ENCODE measurements at places on chromosomes 11 and 22.
A peak's percentile ranks its signal among the peaks of the same experiment; 100 is the strongest.

DNA sequence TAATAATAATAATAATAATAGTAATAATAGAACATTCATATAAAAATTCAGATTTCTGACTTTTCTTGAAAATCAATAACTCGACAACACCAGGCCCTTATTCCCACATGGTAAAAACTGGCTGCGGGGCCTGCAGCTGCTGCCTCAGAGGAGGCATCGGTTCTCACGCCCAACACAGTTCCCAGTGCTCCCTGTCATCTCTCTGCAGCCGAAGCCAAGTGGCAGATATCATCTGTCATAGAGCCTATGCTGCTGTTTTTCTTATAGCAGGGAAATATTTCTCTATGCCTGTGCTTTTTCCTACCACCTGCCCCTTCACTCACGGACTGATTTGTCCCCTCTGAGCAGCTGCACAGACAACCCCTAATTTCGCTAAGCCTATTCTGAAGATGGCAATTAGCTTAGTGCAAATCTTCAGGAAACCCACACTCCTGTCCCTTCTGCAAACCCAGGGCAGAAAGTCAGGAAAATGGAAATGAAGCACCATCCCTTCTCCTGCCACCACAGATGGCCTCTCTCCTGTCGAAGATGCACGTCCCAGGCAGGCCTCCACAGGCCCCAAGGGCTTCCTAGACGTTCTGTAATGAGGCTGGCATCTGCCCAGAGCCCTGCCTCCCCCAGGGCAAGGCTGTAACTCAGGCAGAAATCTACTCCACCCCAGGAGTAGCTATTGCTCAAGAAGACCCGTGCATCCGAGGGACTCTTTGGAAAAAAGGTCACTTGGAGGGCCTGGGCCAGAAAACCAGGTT lies 66.7 kb downstream of the SYN3 start:
- no peak for DNase-seq

DNA sequence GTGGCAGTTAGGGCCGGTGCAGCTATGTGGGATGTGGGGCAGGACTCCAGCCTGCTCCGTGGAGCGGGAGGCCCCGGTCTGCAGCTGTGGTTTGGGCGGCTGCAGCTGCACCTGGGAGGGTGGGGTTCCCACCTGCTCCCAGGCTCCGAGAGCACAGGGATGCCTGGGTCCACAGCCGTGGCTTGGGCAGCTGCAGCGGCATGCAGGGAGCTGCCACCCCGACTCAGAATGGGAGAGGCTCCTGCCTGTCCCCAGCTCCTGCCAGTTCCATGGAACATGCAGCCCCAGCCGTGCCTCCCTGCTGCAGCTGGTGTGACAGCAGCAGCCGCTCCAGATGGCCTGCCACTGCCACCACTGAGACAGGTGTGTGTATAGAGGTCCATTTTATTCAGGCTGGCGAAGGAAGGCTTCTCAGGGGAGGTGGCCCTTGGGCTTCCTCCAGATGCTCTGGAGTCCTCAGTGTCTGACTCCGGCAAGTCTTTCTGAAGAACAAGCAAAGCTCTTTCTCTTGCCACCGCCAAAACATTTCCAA lies 21.8 kb upstream of the UPK3A start:
- DNase-seq: no peak

DNA sequence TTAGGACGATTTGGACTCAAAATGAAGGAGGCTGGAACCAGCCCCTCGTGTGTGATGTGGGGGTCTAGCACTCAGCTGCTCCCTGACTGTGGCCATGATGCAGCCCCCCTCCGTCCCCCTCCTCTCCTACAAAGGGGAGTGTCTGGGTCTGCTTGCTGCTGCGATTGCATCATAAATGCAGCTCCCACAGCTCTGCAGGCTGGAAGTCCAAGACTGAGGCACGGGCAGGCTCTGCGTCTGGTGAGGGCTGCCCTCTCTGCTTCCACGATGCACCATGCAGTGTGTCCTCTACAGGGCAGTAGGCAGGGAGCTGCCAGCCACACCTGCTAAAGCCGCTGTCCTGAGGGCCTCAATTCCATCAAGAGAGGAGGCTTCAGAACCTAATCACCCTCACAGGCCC lies 432.1 kb downstream of the BRD1 start:
- no peak for DNase-seq

GRCh38 chr11:115452241-115452640 lies 52.0 kb downstream of the CADM1 start:
- no peak for DNase-seq

- DNase-seq: no peak
These were observed 57.1 kb upstream of the TCF20 start for GRCh38 chr22:42327462-42328129.

DNA sequence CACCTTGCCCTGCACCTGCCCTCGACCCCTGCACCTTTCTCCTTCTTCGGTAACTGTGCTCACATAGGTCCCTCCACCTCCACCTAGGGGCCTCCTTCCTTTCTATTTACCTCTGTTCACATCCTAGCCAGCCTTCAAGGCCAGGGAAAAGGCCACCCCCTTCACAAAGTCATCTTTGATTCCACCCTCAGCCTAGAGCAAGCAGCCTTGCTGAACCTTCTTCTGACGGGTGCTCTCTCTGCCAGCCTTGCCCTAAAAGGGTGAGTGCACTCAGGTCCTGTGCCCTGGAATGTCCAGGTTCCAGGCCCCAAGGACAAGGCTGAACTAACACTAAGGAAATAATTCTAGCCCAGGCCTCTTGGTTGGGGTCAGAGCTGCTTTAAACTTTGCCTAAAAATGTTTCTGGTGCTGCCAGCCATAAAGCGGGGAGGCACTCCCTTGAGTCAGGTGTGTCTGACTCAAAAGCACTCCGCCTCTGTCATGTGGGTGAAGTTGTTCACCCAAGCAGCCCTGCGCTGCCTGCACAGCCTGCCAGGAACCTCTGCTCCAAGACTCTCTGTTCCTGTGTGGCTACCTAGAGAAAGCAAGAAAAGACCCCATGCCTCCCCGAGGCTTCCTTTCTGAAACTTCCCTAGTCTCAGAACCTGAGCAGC lies 9.2 kb upstream of the FAM83F start:
- no peak for DNase-seq

GRCh38 chr22:18022876-18023275 lies 1.5 kb downstream of the MICAL3 start:
- DNase-seq: no peak

GRCh38 chr22:43047605-43048004 lies 32.7 kb upstream of the PACSIN2 start:
- no peak for DNase-seq

DNA sequence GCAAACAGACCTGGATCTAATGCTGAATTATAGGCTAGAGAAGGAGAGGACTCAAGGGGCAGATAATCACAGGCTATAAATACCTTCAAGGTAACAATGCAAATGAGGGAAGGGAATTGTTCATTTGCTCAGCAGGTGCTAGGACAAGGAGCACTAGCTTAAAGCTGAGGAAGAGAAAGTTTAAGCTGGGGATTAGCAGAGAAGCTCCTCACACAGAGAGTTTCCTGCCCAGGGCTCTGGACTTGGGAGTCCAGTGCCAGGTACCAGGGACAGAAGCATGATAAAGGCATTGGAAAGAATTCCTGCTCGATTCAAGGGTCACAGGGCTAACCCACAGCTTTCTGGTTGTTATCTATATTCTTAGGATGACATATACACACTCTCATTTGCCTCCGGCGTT lies 509.9 kb downstream of the NTM start:
- DNase-seq: no peak

GRCh38 chr22:38964989-38965388 lies 7.6 kb downstream of the APOBEC3A start:
- DNase-seq: no peak

DNA sequence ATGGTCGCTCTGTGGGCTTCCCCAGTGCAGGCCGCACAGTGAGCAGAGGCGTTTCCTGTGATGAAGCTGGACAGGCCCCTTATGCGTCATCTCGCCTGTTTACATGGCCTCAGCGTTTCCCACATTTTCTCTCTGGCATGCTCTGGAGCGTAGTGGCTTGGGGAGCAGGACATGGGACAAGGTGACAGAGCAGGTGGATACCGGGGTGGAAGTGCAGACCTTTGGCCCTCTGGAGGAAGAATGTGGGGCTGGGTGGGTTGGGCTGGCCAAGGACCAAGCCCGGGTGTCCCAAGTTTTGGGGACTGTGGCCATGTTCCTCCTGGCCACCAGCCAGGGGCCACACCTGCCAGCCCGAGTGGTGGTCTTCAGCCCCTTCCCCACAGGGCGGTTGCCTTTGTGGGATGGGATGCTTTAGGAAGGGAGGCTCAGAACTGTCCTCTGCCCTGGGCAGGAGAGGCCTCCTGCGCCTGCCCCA lies 446.6 kb downstream of the TBC1D22A start:
- DNase-seq: no peak

- DNase-seq: no peak
These were observed 112.1 kb downstream of the RPL27A start for GRCh38 chr11:8794677-8795103.

GRCh38 chr11:119713359-119714040 lies 15.5 kb downstream of the NECTIN1 start:
- no peak for DNase-seq

DNA sequence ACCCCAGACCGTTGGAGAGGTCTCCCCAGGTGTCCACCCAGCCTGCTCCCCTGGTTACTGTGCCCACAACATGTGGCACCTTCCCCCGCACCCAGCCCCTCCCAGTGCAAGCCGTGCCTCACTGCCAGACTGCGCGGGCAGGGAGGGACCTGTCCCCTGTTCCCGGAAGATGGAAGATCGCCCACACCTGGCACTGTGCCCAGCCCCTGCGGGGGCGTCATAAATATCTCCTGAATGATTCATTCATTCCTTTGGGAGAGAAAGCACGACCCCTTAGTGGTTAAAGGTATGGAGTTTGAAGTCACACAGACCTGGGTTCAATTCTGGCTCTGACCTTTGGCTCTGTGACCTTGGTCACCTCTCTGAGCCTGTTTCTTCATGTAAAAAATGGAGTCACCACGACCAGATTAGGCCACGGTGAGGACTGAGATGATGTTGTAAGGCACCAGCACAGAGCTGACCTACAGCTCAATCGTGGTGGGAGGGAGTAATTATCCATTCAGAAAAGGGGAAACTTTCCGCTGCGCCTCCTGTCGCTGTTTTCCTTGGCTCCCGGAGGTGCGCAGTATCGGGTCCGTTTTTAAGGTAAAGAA lies 497 bp upstream of the SYT12 start:
- DNase-seq: no peak

GRCh38 chr11:59556917-59557348 lies 45.6 kb downstream of the OR4D9 start:
- DNase-seq: no peak

DNA sequence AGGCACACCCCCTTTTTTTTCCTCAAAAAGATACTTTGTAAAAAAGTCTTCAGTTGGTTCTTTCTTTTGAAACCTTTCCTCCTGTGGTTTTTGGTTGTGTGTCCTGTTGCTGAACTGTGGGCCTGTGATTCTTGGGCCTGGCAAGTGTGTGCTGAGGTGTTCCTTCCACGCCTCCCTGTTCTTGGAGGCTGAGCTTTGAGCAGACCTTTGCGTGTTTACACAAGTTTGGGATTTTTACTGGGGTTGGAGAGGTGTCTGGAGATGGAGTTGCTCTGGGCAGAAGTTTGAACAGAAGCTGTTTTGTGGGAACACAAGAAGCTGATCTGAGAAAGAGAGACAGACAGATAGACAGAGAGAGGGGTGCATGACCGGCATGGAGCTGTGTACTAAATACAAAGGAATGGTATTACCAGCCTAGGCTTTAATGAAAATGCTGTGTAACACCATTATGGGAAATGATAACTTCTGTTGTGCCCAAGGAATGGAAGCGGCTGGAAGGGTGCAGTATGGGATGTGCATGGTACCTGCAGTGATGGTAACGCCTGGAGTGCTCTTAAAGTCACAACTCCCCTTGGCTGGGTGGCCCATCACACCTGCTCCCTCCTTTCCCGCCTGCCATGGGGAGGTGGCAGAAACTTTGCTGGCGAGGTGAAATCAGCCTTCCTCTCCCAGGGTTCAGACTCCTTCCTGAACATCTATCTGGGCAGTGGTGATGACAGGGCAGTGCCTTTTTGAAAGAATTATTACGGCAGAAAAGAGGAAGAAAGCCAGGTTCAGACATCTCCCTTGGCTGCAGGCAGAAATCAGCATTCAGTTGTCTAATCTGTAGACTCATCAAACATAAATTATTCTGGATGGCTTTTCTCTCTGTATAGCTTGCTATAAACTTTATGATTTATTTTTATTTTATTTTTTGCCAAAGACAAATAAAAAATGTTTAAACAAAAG lies 70.4 kb downstream of the LDLRAD3 start:
- no peak for DNase-seq

- no peak for DNase-seq
These were observed 191.3 kb downstream of the MYO18B start for GRCh38 chr22:25933158-25933788.

DNA sequence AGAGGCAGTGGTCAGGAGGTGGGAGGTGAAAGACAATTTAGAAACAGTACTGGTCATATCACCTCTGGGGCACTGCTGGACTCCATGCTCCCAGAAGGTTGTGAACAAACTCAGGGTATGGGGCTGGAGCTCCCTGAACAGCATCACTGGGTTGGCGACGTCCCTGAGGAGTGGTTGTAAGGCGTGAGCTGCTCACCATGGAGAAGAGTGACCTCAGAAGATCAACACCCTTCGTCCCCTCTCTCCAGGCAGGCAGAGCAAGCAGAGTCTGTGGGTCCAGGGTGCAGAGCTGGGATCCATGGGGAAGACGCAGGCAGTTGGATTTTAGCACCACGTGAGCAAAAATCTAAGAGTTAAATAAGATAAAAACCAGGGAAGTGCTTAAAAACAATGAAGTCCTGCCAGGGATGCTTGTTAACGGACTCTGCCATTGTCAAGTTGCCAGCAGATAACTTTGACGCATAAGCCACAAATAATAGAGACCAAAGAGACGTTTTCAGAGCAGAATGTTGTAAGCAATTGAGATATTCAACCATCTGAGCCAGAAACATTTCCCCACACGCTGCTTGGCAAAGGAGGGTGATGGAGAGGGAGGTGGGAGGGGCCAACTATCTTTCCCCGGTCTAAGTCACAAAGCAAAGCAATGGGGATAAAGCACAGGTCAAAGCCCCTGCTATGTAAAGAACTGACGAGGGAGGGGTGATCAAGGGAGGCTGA lies 13.6 kb downstream of the PNPLA5 start:
- DNase-seq: no peak

- DNase-seq: no peak
These were observed 69.5 kb downstream of the AMBRA1 start for GRCh38 chr11:46524201-46524770.

DNA sequence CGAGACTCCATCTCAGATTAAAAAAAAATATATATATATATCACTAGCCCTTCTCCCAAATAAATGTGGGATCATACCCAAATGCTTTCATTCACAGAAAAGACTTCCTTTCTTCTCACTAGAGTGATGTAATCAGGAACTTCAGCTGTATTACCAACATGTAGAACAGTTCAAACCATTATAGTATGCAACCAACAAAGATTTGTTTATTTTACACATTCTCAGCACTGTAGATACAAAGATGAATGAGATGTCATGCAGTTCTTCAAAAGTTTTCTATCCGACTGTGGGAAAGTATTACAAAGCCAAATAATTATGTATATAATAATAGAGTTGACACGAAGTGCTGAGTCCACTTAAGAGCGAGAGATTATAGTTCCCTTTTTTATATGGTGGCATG lies 22.2 kb upstream of the ZNF143 start:
- DNase-seq: no peak

- no peak for DNase-seq
These were observed 385.7 kb downstream of the SOX6 start for GRCh38 chr11:15970506-15971214.

- no peak for DNase-seq
These were observed 20.0 kb downstream of the FIBIN start for GRCh38 chr11:27013781-27014361.

GRCh38 chr22:45312856-45313255 lies 3.1 kb downstream of the FAM118A start:
- DNase-seq: no peak

- DNase-seq: peak; percentile 78
These were observed 16.5 kb upstream of the PRR5 start for GRCh38 chr22:44685384-44686056.

- no peak for DNase-seq
These were observed 100.6 kb downstream of the STIM1 start for GRCh38 chr11:3956038-3956437.
